ENCODE measurements at places on chromosomes 12 and 14.

- DNase-seq = no peak
These were observed 5.4 kb downstream of the CHURC1 start for GRCh38 chr14:64919618-64920017.

- DNase-seq = no peak
These were observed 5.1 kb upstream of the CHD4 start for GRCh38 chr12:6612247-6612646.

GRCh38 chr14:99944241-99944651 lies 121.0 kb upstream of the EVL start:
- DNase-seq = no peak

GRCh38 chr12:75489187-75489586 lies 8.6 kb downstream of the GLIPR1 start:
- no peak for DNase-seq

- no peak for DNase-seq
These were observed 11.3 kb downstream of the SYNE3 start for GRCh38 chr14:95505030-95505589.

DNA sequence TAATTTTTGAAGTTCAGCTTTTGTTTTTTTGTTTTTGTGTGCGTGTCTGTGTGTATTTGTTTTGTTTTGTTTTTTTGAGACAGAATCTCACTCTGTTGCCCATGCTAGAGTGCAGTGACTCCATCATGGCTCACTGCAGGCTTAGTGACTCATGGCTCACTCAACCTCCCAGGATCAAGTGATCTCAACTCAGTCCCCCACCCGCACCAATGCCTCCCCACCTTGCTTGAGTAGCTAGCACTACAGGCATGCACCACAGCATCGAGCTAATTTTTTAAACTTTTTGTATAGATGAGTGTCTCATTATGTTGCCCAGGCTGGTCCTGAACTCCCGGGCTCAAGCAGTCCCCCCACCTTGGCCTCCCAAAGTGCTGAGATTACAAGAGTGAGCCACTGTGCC lies 981.4 kb downstream of the BCL11B start:
- no peak for DNase-seq

DNA sequence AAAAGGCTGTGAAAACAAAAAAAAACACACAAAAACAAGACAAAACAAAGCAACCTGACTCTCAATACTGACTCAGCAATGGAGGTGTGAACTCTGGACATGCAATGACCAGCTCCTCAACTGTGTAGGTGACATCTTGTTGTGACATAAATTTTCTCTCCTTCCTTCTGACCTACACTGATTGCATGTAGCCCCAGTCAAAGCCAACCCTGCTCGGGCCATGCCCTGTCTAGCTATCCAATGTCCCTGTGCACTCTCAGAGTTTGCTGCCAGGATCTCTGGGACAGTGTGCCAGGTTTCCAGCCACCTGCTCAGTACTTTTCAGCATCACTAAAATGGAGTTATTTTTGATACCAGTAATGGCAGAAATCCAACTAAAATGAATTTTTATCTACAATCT lies 18.9 kb upstream of the CRACR2A start:
- no peak for DNase-seq

DNA sequence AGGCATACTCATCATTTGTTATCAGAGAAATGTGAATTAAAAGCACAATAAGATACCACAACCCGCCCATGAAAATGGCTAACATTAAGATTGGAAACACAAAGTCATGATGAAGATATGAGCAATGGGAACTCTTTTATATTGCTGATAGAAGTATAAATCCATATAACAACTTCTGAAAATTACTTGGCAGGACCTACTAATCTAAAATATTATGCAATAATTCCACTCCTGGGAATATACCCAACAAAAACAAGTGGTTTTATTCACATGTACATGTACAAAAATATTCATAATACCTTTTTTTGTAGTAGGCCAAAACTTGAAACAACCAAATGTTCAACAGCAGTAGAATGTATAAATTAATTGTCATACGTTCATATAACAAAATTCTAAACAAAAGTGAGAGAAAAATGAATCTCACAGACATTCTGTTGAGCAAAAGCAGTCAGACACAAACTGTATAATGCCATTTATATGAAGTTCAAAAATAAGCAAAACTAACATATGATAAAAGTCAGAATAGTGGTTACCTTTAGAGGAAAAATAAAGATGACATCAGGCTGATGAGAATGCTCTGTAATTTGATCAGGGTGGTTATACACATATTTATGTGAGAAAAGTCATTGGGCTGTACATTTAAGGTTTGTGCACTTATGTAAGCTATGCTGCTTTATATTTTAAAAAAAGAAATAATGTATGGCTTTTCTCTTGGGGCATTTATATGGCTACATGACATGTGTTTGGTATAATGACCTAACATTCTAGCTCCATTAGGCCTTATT lies 309.2 kb upstream of the KITLG start:
- no peak for DNase-seq

GRCh38 chr14:68312884-68313610 lies 479.8 kb downstream of the ZFP36L1 start:
- DNase-seq = no peak

GRCh38 chr12:75820848-75821578 lies 210.6 kb downstream of the PHLDA1 start:
- DNase-seq = no peak

- peak; percentile 89 for DNase-seq
These were observed 683 bp downstream of the CIPC start for GRCh38 chr14:77098529-77099353.

DNA sequence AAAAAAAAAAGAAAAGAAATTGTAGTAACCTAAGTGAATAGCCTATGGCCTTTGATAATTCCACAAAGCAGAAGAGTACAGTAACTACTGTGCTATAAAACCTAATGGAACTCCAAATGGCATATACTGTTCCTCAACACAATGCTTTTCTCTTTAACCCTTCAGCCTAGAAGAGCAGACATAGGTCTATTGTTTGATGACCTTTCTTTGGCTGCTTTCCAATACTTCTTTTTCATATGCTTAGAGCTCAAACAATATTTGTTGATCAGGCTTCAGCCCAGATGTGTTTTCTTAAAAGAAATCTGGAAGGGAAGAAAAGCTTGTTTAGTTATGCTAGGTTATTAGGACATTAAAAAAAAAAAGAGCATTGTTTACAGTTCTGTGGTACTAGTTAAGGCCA lies 116.4 kb downstream of the NTN4 start:
- no peak for DNase-seq

- DNase-seq = no peak
These were observed 117.0 kb downstream of the NTN4 start for GRCh38 chr12:95673576-95673975.

DNA sequence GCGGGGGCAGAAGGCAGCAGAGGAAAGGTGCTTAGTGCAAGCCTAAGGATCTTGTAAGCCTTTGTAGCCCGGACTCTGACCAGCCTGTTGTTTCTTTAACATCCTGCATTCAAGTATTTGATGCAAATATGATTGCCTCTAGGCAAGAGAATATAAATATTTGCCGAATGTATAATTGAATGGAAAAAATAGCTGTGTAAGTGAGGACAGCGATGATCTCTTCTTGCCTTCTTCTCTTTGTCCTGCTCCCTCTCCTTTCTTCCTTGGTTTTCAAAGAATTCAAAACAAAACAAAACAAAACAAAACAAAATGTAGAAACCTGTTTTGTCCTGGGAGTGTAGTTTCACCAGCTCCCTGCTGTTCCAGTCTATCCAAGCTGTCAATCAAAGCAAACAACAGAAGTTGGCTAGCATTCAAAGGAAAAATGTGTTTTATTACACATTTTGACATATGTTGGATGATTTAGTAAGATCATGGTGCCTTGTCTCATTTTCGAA lies 74.9 kb upstream of the CPM start:
- DNase-seq = no peak

DNA sequence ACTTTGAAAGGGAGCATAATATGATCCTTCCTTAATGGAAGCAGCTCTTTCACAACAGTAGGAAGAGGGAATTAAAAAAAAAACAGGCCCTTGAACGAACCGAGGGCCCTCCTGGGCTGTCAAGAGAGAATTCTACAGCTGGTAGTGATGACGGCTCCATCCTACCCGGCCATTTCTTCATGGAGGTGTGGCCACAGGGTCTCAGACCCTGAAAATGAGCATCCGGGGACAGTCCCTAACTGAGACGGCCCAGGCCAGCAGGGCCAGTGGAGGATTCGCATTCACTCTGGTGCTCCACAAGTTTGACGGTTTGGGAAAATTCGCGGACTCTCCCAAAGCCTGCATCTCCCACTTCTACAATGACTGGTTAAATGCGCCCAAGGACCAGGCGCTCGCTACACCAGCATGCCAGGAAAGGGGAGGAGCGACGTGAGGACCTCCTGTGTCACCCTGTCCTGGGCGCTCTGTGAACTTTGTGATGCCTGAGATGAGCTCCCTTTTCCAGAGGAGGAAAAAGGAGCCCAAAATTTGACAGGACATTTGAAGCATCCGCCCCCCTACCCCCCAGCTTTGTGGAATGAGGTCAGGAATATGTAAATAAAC lies 66.8 kb downstream of the BCL11B start:
- DNase-seq = no peak

DNA sequence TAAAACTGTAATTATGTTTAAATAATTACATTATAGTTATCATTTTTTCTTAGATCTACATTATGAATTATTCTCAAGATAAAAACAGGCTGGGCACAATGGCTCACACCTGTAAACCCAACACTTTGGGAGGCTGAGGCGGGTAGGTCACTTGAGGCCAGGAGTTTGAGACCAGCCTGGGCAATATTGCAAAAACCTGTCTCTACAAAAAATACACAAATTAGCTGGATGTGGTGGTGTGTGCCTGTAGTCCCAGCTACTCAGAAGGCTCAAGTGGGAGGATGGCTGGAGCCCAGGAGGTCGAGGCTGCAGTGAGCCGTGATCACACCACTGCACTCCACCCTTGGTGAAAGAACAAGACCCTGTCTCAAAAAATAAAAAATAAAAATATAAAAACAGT lies 40.3 kb upstream of the KCNJ8 start:
- no peak for DNase-seq

GRCh38 chr12:97276661-97277429 lies 185.8 kb upstream of the RMST start:
- DNase-seq = no peak

DNA sequence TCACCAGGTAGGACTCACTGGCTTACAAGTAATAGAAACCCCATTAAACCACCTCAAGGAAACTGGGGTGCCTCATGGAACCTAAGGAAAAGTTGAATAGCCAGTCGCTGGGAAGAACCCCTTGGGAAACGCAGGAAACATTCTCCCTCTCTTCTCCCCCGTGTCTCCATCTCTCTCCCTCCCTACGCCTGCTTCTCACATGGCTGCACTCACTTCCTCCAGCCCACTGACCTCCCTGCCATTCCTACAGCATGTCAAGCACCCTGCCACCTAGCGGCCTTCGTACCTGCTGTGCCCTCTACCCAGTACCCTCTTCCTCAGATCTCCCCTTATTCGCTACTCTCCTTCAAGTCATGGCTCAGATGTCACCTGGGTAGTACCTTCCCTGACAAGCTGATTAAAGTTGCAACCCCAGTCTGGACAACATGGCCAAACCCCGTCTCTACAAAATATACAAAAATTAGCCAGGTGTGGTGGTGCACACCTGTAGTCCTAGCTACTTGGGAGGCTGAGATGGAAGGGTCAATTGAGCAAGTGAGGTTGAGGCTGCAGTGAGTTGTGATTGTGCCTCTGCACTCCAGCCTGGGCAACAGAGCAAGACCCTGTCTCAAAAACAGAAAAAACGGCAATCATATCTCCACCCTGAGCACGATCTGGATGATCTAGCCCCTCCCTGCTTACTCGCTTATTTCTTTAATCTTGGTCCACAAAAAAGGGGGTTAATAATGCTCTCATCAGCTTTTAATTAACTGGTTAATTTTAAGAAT lies 6.4 kb upstream of the DTX1 start:
- DNase-seq = no peak

- no peak for DNase-seq
These were observed 425.2 kb downstream of the EGLN3 start for GRCh38 chr14:33525626-33526025.

DNA sequence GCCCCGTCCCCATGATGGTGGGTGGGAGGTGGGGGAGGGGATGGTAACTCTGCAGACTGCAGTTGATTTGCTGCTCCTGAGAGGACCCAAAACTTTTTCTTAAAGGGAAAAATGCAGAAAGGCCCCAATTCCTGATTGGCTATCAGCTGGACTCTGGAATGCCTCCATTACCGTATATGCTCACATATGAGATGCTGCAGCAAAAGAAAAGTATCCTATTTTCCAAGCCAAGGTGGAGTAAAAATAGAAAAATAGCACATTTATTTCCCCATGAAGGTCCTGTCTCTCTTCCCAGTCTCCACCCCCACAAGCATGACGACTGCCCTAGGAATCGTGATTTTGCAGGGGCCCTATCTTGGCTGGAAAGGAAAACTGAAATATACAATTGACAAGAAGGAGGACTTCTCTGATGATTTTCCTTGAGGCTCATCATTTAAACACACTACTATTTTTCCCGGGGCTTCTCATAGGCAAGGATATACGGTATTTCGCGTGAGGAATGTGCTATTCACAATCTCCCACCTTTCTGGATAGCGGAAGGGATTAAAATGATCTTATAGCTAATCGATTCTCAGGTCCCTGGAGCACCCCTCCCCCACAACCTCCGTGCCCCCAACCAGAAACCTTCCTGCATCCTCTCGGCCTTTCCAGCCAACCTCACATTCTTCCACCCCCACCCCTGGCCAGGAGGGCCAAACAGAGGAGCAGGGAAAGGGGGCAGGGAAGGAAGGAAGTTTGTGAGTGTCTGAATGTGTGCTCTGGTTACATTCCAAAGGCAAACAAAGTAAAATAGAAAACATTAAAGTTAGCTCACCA lies 138.9 kb upstream of the CCND2 start:
- DNase-seq = no peak

- no peak for DNase-seq
These were observed 541.8 kb upstream of the FBXO33 start for GRCh38 chr14:39974036-39974435.

GRCh38 chr14:88879022-88879421 lies 54.6 kb downstream of the TTC8 start:
- DNase-seq = no peak

DNA sequence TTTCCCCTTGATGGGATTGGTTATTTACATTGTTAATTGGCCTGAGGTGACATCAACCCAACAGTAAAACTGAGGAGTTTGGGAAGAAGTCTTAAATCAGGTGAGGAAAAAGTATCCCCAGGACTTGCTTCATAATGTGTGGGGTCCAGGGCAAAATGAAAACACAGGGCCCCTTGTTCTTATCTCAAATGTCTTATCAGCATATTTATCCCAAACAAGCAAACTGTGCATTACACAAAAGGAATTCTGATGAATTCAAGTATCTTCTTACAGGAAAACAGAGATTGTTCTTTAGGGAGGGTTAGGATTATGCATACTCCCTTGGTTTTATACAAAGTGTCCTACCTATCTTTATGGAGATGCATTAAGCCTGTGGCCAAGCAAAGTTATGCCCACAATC lies 178.4 kb downstream of the SPTSSA start:
- DNase-seq = no peak

GRCh38 chr14:74302152-74302628 lies 544 bp downstream of the ABCD4 start:
- DNase-seq = no peak

DNA sequence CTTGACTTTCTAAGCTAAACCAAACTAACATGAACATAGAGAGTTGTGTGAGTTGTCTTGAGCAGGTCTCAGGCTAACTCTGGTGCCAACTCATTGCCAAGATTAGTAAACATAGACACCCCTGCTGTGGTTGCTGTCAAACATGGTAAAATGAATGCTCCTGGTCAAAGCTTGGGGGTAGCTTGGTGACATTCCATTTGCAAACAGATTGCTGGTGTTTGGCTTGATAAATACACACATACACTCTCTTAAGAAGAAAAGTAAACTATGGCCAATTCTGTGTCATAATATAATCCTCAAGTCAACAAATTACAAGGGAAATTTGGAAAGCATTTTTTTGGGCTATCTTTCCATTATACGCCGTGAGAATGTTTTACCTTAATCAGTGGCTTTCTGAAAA lies 386.4 kb upstream of the PDE3A start:
- no peak for DNase-seq
